ENCODE measurements at places on chromosomes 1 and 21.

- DNase-seq, result no peak
Observed at GRCh38 chr21:14251336-14251735, 35.4 kb downstream of the RBM11 start.

DNA sequence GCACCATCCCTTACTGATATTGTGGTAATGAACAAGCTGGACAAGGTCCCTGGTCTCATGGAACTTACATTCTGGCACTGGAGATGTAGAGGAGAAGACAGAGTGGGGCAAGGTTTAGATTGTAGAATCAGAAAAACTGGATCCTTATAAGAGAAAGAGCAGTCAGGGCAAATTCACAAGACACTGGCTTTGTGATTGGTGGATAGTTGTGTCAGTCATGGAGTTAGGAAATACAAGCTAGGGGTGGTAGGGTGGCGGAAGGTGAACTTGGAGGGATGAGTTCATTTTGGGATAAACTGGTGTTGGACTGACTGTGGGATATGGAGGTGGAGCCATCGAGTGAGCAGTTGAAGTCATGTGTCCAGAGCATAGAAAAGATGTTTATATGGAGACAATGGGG lies 3.7 kb upstream of the TLR5 start:
- no peak for DNase-seq

- DNase-seq, result no peak
Observed at GRCh38 chr1:54888080-54888733, 1.2 kb upstream of the DHCR24 start.

DNA sequence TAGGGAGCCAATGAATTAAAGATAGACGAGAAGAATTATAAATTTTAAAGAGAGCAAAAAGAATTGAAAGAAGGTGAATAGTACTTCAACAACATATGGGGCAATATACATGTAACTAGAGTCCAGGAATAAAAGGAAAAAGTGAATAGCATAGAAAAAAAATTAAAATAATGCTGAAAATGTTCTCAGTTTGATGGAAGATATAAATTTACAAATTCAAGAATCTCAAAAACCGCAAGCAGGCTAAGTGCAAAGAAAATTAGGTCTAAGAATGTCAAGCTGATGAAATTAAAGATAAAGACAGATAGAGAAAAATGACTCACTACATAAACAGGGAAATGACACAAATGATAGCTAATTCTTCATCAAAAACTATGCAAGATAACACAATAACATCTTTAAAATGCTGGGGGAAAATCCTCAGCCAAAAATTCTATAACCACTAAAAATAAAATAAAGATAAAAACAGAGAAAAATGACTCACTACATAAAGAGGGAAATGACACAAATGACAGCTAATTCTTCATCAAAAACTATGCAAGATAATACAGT lies 326.3 kb downstream of the TBX15 start:
- DNase-seq, result no peak

- DNase-seq, result no peak
Observed at GRCh38 chr21:31162827-31163226, 124.6 kb upstream of the KRTAP19-8 start.

- no peak for DNase-seq
Observed at GRCh38 chr1:41559331-41559730, 74.8 kb upstream of the EDN2 start.

DNA sequence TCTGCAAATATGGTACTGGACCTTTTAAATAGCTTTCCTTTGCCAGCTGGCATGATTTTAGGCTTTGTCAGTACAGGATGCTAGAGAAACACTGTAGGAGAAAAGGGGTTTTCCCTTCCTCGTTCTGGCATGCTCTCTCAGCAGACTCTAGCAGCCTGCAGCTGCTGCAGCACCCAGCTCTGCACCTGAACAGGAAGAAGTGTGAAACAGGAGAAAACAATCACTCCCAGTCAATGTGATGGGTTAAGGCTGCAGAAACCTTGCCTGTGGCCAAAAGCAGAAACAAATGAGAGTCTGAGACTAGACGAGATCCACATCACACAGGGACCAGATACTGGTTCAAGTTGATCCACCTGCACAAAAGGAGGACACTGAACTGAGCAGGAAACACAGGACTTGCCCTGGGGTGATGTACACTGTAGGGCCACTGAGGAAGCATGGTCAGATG lies 21.2 kb downstream of the OVGP1 start:
- no peak for DNase-seq

GRCh38 chr1:11478571-11479374 lies at the start of gene DISP3:
Gene DISP3, plus strand, starts transcription at chr1:11479155. Its CDS starts 21,838 bp downstream, at chr1:11500993.
- DNase-seq, result peak; percentile 84

GRCh38 chr1:162297208-162297607 lies 79.4 kb downstream of the SPATA46 start:
- DNase-seq, result no peak

GRCh38 chr1:117573386-117574023 lies 32.3 kb upstream of the TENT5C start:
- no peak for DNase-seq

DNA sequence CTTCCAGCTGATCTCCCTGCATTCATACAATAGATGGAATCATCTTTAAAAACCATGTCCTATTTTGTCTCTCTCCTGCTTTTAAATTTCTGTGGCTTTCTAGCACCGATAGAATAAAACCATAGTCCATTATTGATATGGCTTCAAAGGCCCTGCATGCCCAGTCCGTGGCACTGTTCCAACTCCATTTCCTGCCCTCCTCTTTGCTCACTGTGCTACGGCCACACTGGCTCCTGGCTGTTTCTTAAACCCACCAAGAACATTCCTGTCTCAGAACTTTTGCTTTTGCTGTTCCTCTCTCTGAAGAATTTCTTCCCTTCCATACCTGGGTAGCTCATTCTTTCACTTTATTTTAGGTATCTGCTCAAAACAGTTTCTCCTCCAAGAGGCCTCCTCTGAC lies 7.2 kb downstream of the SLAMF1 start:
- DNase-seq, result no peak

DNA sequence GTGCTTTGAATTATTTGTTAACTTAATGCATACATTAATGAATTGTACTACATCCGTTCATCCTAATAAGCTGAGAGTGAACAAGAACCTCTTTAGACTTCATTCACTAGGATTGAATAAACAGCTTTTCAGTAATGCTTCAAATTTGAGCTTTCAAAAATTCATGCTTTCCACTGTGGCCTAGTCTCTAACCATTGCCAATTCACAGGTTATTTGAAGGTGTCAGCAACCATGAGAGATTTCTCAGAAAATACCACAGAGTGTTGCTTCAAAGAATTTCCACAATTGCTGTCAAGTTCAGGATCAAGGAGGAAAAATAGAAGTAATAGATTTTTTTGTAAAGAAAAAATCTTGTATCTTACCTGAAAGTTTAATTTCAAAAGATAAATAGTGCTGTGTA lies 72.7 kb downstream of the AK5 start:
- DNase-seq, result no peak

GRCh38 chr1:153642161-153642560 lies 8.3 kb downstream of the CHTOP start:
- DNase-seq, result no peak

DNA sequence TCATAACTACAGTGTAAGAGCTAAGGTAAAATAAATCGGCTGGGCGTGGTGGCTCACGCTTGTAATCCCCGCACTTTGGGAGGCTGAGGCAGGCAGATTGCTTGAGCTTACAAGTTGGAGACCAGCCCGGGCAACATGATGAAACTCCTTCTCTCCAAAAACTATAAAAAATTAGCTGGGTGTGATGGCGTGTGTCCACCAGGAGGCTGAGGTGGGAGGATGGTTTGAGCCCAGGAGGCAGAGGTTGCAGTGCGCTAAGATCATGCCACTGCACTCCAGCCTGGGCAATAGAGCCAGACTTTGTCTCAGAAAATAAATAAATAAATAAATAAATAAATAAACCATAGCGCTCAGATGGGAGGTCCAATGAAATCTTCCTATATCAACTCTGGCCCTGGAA lies 16.7 kb upstream of the FAM110D start:
- no peak for DNase-seq

GRCh38 chr21:28133116-28133515 lies 859.6 kb downstream of the LTN1 start:
- DNase-seq, result no peak

- DNase-seq, result no peak
Observed at GRCh38 chr1:220813013-220813412, 26.3 kb downstream of the MTARC1 start.

GRCh38 chr1:5927506-5928370 lies 64.5 kb downstream of the NPHP4 start:
- DNase-seq, result no peak

DNA sequence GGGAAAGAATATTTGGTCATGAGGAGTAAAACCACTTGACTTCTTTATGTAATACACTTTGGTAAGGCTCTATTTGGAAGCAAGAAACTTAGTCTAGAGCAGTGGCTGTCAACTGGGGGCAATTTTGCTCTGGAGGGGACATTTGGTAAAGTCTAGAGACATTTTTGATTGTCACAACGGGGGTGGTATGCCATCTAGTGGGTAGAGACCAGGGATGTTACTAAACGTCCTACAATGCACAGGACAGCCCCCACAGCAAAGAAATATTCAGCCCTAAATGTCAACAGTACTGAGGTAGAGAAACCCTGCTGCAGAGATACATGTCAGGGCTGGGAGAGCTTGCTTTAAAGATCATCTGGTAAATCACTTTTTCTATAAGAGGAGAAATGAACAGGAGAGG lies 13.5 kb downstream of the FUCA1 start:
- DNase-seq, result no peak

- no peak for DNase-seq
Observed at GRCh38 chr21:35510294-35510693, 461.2 kb upstream of the RUNX1 start.

DNA sequence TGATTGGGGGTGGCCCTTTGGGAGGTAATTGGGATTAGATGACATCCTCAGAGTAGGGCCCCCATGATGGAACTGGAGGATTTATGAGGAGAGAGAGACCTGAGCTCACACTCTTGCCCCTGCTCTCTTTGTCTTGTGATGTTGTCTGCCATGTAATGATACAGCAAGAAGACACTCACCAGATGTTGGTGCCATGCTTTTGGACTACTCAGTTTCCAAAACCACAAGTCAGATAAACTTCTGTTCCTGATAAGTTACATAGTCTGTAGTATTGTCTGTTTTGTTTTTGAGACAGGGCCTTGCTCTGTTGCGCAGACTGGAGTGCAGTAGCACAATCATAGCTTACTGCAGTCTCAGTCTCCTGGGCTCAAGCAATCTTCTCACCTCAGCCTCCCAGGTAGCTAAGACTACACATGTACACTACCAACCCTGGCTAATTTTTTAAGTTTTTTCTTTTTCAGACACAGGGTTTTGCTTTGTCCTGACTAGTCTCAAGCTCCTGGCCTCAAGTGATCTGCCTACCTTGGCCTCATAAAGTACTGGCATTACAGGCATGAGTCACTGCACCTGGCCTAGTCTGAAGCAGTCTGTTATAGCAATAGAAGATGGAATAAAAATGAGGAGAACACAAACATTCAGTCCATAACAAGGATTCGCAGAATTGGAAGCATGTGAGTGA lies 115.0 kb upstream of the GALNT2 start:
- DNase-seq, result no peak

DNA sequence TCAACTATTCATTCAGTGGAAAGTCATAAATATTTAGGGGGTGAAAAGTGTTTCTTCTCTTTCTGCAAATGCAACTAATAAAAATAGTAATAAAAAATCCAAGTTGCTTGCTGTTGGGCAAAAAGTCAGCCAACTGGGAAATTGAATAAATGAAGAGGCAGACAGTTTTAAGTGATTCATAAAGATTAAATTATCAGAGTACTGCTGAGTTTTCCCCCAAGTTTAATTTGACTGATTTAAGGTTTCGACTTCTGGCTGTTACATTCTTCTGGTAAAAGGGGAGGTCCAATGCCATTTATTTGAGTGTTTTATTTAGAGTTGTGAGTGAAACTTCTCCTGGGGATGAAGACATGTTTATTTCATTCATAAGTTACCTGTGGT lies 125.5 kb downstream of the NTPCR start:
- no peak for DNase-seq

DNA sequence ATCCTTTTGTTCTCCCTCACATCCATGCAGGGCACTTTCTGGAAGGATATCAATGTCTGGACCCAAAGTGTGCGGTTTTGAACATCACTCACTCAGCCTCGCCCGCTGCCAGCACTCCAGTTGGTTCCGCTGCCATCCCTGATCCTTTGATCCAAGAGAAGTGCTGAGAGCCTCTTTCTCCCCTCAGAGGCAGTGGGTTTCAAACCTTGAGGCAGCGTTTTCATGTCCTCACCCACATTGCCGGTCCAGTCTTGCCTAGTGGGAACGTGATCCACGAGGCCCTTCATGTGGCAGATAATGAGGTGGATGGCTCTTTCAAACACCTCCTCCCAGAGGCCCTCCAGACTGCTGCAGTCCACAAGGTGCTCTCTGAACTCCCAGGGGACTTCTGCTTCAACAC lies 122.2 kb downstream of the ACTL8 start:
- no peak for DNase-seq

DNA sequence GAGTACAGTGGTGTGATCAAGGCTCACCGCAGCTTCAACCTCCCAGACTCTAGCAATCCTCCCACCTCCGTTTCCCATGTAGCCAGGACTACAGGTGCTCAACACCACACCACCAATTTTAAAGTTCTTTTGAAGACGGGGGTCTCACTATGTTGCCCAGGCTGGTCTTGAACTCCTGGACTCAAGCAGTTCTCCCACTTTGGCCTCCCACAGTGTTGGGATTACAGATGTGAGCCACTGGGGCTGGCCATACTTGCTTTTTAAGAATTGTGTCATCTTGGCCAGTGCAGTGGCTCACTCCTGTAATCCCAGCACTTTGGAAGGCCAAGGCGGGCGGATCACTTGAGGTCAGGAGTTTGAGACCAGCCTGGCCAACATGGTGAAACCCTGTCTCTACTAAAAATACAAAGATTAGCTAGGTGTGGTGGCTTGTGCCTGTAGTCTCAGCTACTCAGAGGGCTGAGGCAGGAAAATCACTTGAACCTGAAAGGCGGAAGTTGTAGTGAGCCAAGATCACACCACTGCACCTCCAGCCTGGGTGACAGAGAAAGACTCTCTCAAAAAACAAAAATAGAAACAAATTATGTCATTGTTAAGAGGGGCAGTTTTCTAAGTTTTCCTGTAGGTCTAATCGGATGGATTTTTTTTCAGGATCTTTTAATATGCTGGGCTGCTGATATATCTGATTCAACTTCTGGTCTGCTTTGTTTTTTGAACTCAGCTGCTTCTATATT lies 18.7 kb downstream of the AK4 start:
- DNase-seq, result no peak

- DNase-seq, result no peak
Observed at GRCh38 chr1:15355968-15356625, 53.6 kb upstream of the EFHD2 start.

- no peak for DNase-seq
Observed at GRCh38 chr1:81446000-81446669, 354.6 kb upstream of the ADGRL2 start.

- no peak for DNase-seq
Observed at GRCh38 chr1:20172033-20172590, 13.8 kb upstream of the UBXN10 start.

- peak; percentile 88 for DNase-seq
Observed at GRCh38 chr1:36224537-36225282, 467 bp downstream of the THRAP3 start.
